ENCODE measurements at places on chromosomes 2 and 18.

DNA sequence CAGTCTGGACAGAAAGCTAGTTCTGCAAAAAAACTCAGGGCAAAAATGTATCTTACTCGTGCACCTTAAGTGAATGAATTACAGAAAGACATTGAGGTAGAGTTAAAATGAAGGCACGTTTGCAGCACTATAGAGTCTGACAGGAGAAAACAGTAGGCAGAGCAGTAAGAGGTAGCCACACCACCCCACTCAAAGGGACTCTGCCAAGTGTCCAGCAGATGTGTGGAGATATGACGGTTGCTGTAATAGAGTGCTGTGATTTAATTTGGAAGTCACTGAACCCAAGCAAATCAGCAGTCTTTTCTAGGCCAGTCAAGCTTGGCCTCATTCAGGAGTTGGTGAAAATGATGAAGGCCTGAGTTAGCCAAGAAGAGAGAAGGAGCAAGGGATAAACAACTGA, 464.4 kb downstream of the PTPRM start:
- DNase-seq, result no peak

GRCh38 chr2:54767921-54768320, 44.5 kb downstream of the EML6 start:
- DNase-seq, result no peak

DNA sequence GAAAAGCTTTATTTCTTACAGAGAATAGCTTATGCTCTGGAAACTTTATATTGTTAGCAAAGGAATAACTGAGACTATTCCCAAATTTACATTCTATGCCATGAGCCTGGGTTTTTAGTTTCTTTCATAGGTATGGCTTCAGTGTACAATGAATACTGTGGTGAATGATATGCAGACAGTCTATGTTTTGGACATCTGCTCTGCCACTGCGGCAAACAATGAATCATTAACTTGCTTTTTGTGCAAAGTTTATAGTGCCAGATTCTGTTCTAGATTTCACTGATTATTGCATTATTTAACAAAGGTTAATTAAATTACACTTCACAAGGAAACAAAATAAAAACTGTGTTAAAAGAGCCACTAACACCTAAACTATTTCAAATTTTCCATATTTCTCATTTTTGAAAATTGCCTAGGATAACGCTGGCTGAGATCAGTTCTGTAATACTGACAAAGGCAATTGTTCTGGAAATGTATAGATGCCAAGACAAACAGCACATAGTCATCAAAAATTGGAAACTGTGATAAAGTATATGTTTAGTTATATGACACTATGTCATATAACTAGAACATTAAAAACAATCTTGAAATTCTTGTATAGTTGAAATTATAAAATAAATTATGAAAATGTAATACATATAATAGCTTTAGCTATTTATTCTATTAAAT, 74.7 kb downstream of the ITSN2 start:
- DNase-seq, result no peak

- DNase-seq, result no peak
Observed at GRCh38 chr18:5974696-5975095, 79.4 kb upstream of the TMEM200C start.

GRCh38 chr18:79798999-79799370, 1.2 kb downstream of the KCNG2 start:
- DNase-seq, result no peak

- DNase-seq, result no peak
Observed at GRCh38 chr2:76930056-76930744, 592.0 kb downstream of the LRRTM4 start.

DNA sequence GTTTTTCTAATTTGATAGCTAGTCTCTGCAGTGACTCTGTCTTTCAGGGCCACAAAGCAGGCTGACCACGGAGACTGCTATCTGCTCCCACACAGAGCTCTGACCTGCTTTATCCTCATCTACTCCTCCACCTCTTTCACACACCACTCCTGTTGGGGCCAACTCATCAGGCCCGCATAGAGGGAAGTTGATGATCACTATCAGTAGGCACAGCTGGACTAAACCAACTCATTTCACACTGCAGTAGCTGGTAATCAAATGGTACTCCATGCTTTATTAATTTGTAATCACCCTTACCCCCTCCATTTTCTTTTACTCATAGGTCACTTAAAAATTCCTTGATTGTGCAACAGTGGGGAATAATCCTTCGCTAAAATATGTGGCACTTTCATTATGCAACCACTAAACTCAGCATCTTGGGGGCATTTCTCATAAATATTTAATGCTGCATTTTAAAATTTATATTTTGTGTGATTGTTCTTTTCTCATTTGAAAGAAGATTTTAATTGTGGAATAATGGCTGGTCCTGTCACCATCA, 249.8 kb upstream of the GCFC2 start:
- DNase-seq, result no peak

DNA sequence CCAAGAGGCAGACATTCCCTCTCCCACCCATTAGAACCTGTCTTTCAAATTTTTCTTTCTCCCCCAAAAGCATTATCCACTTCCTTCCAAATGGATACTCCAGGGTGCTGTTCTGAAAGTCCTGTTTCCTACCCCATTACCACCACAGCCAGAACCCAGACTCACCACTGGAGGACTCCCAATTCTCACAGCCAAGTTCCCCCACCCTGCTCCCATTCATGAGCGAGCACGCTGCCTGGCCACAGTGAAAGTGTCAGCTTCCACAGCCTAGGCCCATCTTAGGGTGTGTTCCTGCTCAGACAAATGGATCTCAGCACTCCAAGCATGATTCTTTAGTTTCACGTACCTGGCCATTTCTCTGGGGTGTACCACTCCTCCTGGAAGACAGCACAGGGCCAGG, 3.8 kb upstream of the ANKRD53 start:
- no peak for DNase-seq

GRCh38 chr2:128310094-128310716, 8.5 kb downstream of the HS6ST1 start:
- no peak for DNase-seq

- DNase-seq, result no peak
Observed at GRCh38 chr2:212797484-212798205, 259.0 kb upstream of the ERBB4 start.
